Body of pancreas (tissue), 4 donors: ENCODE measurements at places on chromosomes 3 and 15.

- DNase-seq, result no peak
Measured at GRCh38 chr3:185225523-185225922, 28.3 kb downstream of the EHHADH start.

DNA sequence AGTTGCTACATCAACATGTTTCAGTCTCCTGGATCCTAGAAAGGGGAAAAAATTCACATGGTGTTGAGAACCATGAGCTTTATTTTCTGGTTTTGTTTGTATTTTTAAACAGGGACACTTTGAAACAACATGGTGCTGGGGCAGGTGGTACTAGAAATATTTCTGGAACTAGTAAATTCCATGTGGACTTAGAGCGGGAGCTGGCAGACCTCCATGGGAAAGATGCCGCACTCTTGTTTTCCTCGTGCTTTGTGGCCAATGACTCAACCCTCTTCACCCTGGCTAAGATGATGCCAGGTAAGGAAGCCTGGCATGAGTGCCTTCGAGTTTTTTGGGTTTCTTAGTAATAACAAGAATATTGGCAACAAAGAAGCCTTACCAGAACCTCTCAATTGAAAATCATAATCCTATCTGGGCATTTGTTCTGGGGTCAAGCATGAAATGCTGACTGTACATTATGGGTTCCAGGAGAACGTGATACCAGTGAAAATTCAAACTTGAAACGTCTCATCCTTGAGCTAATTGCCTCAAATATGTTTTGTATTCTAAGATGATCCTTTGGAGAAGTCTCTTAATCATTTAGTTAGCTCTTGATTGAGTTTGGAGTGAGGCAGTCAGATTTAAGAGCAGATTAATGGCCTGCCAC is 7.9 kb downstream of the ALAS1 start:
- no peak for DNase-seq

DNA sequence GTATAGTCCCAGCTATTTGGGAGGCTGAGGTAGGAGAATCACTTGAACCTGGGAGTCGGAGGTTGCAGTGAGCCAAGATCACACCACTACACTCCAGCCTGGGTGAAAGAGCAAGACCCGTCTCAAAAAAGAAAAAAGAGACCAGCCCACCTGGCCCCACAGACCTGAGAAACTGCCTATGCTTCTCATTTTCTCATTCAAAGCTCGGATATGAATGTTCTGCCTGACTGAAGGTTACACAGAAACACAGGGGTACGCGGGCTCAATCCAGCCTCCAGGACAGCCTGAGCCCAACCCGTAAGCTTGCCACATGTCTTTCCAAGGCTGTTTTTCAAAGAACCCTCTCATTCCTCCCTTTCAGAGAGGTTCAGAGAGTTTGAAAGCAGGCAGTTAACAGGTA is 9.7 kb upstream of the LRRC15 start:
- no peak for DNase-seq

- no peak for DNase-seq
Measured at GRCh38 chr3:149955449-149955848, 15.2 kb downstream of the PFN2 start.

DNA sequence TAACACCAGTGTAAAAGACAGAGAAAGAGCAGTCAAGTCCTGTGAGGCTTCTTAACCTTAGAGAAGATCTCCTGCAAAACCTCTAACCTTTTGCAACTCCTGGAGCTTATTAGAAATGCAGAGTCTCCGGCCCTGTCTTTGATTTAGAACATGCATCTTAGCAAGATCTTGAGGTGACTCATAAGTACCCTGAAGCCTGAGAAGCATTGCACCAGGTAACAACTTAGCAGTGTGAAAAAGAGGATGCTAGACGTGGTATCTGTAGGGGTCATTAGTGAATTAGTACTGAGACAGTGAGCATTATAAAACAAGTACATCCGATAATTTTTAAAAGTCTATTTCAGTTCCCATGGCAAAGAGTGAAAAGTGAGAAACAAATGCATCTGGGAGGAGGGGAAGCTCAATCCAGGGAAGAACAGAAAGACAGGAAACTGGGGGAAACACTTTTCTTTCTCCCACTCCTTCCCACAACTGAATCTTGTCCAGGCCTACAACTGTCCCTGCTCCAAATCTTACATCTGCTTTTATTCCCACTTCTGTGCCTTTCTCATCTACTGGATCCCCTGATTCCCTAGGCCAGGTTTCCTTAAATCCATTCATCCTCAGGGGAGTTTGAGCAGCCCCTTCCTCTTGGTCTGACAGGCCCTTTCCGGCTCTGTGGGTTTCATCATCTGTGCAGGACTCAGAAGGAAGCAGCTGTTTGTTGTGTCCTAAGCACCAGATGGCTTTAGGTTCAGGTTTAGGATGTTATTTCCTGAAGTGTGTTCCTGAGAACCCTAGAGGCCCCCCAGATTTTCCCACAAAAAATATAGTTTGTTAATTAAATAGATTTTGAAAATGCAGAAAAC is 128.1 kb upstream of the IL12A start:
- no peak for DNase-seq

DNA sequence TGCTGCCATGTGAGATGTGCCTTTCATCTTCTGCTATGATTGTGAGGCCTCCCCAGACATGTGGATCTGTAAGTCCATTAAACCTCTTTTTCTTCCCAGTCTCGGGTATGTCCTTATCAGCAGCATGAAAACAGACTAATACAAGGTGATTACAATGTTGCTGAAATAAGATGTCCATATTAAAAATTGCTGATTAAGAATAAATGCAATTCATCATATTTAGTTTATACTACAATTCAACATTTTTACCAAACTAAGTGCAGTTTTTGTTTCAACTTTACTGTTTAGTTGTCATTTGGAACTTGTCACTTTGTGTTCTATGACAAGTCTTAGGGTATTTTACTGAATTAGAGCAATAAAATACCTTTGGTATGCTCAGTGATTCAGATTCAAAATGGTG is 127.6 kb upstream of the TMCO5A start:
- no peak for DNase-seq

DNA sequence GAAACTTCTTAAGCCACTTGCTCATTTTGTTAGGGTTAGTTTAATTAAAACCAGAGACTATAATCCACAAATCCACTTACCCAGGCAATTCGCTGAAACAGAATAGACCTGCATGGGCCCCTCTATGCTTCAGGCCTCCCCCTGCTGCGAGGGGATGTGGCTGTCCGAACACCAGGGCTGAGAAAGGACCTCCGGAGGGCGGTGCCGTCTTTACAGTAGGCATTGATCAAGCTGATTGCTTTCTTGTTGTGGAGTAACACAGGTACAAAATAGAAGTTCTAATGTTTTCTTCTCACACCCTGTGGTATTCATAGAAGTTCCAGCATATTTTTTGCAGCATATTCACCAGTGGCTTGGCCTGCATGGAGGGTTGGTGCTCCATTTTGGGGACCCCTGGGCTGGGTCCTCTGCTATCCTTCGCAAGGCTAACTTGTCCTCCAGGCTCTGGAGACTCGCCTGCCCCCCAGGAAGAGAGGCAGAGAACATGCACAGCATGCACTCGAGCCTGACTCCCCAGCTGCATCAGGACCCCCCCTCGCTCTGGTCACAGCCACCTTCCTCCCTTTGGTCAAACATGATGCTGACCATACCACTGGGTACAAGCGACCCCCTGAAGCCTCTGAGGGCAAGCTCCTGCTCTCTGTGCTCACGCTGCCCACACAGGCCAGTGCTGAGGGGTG is 55.3 kb downstream of the TPRA1 start:
- DNase-seq, result no peak
